ENCODE measurements at places on chromosomes 1 and 21.

DNA sequence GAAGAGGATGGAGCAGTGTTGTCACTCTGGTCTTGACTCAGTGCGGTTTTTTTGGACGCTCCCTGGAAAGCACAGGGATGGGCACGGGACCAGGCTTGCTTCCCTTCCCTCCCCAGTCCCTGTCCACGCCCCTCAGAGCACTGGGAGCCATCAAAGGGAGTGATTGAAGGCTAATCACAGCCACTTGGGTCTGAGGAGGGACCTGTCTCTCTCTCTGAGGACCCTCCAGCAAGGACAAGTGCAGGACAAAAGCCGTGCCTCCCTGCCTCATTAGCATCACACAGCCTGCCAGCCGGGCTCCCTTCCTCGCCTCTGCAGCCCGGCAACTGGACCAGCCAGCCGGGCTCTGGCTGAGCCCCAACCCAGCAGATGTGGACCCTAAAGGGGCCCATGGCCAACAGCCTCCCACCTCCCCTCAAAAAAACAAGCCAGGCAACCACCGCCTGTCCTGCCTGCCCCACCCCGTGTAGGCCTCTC is 18.6 kb upstream of the PDZK1IP1 start:
- DNase-seq = no peak

GRCh38 chr1:183871142-183871541 is 66.2 kb downstream of the RGL1 start:
- DNase-seq = no peak

GRCh38 chr1:46812065-46812963 is 13.5 kb downstream of the CYP4B1 start:
- no peak for DNase-seq

GRCh38 chr1:230375780-230376179 is 50.4 kb downstream of the PGBD5 start:
- DNase-seq = no peak

GRCh38 chr1:43372172-43372571 is 4.4 kb upstream of the ELOVL1 start:
- no peak for DNase-seq
